ENCODE measurements at places on chromosomes 5 and 9.

GRCh38 chr5:121819682-121820261 lies 31.9 kb upstream of the FTMT start:
- no peak for DNase-seq

DNA sequence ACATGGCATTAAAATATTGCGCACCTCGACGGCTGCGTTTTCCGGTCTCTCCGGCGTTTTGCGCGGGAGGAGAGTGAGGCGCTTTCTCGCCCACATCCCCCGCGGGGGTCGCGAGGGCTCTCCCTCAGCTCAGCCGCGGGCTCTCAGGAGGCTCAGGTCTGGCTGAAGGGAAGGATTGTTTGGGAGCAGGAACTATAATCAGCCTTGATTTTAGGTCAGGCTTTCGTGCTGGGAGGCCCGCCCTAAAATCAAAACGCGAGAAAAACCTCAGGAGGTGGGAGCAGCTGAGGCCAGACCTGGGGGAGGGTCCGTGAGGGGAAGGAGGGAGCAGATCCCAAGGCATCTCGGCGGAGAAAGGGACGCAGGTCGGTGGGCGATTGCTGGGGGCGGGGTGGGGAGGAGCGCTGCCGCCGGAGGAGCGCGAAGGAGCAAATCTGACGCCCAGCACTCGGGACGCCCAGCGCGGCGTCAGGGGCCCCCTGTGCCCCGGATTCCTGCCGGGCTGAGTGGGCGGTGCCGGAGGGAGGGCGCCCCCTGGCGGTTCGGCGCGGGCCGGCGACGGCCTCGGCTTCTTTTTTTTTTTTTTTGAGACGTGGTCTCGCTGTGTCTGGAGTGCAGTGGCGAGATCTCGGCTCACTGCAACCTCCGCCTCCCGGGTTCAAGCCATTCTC lies 18.7 kb upstream of the RNF130 start:
- DNase-seq = no peak

DNA sequence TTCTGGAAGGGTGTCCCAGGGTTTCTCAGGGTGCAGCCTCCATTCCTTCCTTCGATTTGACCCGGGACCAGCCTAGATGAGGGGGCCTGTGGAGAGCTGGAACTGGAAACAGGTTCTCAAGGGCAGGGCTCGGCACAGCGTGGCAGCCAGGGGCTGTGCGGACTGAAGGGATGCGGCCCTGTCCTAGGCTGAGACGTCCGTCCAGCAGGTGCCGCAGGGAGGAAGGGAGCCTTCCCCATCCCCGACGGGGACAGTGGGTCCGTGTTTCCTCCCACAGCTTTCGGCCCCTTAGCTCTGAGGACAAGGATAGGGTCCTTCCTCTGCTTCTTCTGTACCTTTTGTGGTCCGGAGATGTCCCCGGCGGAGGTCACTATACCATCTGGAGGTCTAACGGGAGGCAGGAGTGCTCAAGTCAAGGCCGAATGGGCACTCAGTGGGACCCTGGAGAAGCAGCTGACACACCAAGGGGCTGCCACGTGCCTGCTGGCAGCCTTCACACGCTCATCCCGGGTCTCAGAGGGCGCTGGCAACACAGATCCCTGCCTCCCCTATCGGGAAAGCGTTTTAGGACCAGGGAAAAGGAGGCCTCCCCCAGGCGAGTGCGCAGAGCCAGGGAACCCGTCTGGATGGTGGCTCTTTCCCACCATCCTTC lies 49.9 kb downstream of the USP20 start:
- DNase-seq = no peak

DNA sequence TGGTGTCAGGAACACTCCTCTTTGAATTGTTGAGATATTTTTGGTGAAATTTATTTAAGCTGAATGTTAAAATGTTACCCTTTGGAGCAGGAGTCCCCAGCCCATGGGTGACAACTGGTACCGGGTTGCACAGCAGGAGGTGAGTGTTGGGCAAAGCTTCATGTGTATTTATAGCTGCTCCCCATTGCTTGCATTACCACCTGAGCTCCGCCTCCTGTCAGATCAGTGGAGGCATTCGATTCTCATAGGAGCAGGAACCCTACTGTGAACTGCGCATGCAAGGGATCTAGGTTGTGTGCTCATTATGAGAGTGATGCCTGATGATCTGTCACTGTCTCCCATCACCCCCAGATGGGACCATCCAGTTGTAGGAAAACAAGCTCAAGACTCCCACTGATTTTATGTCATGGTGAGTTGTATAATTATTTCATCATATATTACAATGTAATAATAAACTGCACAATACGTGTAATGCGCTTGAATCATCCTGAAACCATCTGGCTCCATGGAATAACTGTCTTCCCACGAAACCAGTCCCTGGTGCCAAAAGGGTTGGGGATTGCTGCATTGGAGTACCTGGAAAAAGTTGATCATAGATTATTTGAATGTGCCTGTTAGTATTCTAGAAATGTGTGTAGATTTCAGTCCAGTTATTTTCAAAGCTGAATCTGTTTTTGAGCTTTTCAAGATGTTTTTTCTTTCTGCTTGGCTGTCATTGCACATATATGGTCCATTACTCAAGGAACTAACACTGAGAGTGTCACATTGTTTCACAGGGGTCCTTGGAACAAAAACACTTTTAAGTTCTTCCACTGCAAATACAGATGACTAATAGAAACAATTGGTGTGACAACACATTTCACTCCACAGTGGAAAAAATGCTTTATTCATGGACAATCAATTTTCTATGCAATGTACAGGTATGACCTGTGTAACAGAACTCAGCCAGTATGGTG lies 104.6 kb upstream of the TNFAIP8 start:
- DNase-seq = no peak

DNA sequence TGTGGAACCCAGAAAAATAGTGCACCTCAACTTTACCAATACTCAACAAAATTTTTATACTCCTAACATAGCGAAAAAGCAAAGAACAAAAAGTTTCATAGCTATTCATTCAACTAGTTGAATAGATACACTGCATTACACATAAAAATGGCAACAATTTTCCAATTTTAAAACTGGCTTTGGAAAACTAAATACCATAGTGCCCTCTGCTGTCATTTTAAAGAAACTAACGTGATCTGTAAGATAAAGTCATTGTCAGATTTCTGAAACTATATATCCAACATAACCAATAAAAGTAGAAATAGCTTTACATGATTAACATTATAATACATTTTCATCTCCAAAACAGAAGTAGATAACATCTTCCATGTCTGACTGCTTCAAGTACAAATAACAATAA lies 31.6 kb downstream of the DTWD2 start:
- DNase-seq = no peak

- DNase-seq = peak; percentile 84
These were observed 67.5 kb upstream of the ERCC6L2 start for GRCh38 chr9:95808011-95808410.

DNA sequence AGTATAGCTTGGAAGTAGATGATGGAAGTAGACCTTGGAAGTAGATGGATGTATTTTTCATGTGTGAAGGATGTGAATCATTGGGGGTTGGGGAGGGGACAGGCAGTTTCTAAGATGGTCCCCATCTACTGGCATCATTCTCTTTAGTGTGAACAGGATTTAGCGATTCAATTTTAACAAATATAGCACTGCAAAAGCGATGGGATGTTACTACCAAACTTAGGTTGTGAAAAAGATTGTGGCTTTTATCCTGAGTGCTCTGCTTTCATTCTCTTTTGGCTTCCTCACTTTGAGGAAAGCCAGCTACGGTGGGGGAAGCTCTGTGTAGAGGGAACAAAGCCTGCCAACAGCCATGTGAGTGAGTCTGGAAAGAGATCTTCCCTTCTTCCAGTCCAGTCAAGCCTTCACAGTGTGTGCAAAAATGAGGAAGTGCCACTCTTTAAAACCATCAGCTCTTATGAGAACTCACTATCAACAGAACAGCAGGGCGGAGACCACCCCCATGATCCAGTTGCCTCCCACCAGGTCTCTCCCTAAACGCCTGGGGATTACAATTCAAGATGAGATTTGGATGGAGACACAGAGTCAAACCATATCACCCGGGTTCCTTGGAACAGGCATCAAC lies 441.4 kb downstream of the SH3GL2 start:
- no peak for DNase-seq

GRCh38 chr5:66134407-66134861 lies 9.7 kb upstream of the SREK1 start:
- no peak for DNase-seq

DNA sequence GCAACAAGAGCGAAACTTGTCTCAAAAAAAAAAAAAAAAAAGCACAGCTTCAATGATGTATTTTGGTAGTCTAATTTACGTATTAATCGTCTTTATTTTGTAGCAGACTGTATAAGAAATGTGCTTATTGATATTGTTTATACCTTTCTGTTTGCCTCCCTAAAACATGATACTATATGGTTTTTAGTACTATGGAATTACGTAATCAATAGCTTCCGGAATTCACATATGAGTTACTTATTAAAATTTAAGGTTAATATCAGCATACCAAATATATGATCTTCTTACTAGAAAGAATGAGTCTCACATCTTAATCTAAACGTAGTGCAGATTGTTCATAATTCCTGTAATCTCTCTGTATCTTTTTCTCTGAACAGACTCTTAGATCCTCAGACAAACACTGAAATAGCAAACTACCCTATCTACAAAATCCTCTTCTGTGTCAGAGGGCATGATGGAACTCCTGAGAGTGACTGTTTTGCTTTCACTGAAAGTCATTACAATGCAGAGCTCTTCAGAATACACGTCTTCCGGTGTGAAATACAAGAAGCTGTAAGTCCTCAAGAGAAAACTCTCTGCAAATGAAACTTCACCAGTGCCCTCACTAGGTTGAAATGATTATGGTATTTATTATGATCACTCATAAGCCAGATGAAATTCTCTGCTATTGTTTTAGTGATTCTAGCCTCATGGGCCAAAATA lies 44.4 kb upstream of the GPR21 start:
- DNase-seq = no peak

DNA sequence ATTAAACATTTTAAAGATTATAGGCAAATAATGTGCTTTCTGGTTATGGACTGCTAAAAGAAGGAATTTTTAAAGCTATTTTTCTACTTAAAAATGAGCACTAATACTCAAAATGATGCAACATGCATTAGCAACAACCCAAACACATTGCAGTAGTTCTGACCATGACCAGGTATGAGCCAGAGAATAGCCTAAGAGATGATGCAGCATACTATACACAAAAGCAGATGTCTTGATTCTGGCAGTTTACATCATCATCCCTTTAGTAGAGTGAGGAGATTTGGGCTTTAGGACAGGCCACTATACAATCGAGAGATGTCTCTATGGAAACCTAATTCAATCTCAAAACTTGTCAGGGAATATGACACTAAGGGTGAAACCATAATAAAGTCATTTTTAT lies 307.1 kb downstream of the PRR16 start:
- DNase-seq = no peak

- DNase-seq = peak; percentile 37
These were observed 331.2 kb upstream of the DAB2 start for GRCh38 chr5:39755986-39756385.

- DNase-seq = no peak
These were observed 29.2 kb downstream of the RUSC2 start for GRCh38 chr9:35518981-35519679.

- no peak for DNase-seq
These were observed 14.6 kb upstream of the FBXW2 start for GRCh38 chr9:120807607-120808379.
